ENCODE measurements at places on chromosomes 3 and 15.

DNA sequence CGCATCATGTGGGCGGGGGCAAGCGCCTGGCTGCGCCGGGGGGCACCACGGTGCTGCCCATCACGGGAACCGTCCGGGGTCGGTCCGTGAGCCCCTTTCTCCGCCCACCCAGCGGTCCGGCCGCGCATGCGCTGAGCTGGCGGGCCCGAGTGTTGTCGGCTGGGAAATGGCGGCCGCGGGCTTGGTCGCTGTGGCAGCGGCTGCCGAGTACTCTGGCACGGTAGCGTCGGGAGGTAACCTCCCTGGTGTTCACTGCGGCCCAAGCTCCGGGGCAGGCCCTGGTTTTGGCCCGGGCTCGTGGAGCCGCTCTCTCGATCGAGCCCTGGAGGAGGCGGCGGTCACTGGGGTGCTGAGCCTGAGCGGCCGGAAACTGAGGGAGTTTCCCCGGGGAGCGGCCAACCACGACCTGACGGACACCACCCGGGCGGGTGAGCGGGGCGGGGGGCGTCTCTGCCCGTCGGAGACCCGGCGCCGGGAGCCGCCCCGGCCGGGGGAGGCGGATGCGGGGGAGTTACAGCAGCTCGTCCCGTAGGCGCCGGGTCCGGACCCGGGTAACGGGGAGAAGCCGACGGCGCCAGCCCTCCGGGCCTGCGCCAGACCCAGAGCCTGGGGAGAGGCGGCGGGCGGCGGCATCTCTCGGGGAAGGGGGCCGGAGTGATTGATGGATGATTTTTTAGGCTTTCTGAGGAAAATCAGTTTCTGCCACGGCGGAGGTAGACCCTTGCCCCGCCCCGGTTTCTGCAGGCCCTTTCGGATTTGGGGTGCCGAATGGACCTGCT lies at the start of gene LRCH3:
Gene LRCH3 (plus strand): TSS at position 142 of the 779 bp plus-strand sequence. CDS start 25 bp downstream, at position 167.
- peak; percentile 74 for DNase-seq

DNA sequence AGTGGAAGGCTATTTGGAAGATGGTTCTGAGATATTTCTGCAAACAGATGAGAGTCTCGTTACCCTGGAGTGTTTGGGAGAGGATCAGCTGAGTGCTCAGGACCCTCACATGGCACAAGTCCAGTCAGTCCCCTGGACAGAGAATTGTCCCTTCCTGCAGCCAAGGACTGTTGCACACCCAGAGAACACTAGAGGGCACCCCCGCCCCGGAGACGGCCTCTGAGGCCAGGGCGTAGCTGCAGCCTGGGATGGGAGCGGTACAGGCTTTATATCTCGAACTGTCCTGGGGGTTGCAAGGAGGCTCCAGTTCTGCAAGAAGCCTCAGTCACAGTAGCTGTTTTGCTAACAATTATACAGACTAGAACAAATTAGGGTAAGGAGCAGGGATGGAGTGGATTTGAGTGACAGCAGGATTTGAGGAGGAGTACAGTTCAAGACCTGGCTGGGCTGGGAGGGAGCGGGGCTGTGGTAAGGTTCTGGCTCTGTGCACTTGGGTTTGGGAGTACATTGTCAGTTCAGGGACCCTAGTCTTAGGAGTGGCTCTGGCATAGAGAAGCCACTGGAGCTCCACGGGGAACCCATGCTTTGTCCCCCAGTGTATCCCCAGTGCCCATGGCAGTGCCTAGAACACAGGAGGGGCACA lies 67.6 kb upstream of the HACD2 start:
- DNase-seq: no peak

DNA sequence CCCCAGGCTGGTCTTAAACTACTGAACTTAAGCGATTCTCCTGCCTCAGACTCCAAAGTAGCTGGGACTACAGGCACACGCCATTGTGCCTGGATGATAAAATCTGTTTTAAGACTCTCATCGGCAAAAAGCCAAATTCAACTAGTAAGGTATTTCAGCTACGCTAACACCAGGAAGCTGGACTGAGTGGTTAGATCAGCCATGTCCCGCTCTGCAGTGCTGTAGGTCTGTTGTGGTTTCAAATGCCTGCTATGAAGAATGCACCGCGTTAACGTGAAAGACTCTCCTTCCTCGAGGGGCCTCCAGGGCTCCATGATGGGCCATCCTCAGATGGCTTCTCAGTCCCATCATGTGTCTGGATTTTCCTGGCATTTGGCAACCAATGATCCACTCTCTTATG lies 70.2 kb downstream of the PCOLCE2 start:
- no peak for DNase-seq

DNA sequence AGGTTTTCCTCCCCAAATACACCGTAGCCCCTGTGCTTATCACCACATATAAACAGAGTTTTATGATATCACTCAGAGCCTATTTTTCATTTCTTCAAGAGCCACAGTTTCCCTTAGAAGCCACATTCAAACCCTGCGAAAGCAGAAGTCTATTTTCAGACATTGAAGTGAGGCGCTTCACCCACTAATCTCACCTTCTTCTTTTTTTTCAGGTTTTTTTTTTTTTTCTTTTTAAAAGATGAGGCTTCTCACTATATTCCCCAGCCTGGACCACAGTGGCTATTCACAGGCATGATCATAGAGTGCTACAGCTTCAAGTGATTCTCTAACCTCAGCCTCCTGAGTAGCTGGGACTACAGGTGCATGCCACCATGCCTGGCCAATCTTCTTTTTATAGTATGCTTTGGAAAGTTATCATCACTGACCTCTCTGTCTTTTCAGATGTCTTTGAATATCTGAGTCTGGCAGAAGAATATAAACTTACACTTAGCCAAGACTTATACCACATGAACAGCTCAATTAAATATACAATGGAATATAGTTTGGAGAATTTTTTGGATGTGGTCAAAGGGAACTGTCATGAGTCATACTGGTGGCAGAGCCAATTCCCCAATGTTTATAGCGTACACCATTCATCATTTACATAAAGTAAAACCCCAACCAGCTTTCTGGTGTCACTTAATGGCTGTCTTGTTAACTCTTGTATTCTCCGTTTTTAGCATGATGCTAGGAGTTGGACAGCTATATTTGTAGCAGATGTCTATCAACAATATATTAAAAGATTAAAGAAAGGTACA lies 59.7 kb upstream of the CCDC50 start:
- no peak for DNase-seq

GRCh38 chr3:179304605-179305004 lies 18.2 kb upstream of the ZNF639 start:
- no peak for DNase-seq

- peak; percentile 19 for DNase-seq
These were observed 182.3 kb downstream of the OR4M2 start for GRCh38 chr15:22262613-22263020.

DNA sequence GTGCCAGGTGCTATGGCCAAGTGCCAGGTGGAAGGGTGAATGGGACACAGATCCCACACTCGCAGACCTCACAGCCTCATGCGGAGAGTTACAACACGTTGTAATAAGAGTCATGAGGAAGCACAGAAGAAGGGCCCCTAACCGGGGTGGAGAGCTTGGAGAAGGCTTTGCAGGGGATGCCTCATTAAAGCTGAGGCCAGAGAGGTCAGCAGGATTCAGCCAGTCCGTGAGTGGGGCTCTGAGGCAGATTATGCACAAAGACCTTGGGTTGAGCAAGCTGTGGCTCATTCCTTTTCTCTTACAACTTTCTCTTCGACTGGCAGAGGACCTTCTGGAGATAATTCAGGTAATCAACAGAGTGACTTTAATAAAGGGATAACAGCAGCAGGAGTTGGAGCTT lies 65.3 kb upstream of the SNRK start:
- DNase-seq: no peak

GRCh38 chr15:67253101-67253500 lies 1.4 kb downstream of the AAGAB start:
- no peak for DNase-seq

- DNase-seq: no peak
These were observed 3.4 kb upstream of the SLC51B start for GRCh38 chr15:65041787-65042186.

DNA sequence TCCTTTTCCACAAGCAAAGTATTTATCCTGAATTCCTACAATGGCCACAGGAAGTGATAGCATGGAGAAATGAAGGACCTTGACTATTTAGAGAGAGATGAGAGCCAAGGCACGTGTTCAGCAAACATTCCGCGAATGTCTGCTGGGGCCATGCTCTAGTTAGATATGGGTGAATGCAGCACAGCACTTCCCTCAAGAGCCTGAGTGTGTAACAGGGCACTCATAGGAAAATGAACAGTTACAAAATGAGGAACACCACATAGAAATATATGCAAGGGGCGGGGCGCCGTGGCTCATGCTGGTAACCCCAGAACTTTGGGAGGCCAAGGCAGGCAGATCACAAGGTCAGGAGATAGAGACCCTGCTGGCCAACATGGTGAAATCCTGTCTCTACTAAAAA lies 406.9 kb downstream of the NR2F2 start:
- DNase-seq: no peak

DNA sequence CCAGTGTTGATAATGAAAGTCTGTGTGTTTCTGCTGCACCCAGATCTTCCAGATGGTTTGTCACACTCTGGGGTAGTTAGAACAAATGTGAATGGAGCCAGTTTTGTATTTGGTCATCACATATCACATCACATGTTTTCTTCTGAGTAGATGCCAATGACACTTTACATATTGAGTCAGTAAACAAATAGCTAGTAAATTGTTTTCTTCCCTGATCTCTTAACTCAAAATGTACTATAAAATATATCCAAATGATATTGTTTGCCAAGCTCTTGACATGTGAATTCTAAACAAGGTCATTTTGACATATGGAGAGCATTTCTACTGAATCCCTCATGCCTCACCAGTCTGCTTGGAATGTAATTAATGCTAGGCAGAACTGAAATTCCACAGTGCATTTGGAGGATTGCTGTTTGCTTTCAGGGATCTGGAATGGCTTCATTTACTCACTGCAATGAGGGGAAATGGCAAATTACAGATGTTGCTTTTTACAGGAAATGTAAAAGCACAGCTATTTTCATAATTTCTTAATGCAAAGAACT lies 45.0 kb downstream of the PDHB start:
- DNase-seq: no peak

GRCh38 chr3:62798000-62798399 lies 77.2 kb downstream of the CADPS start:
- DNase-seq: no peak

DNA sequence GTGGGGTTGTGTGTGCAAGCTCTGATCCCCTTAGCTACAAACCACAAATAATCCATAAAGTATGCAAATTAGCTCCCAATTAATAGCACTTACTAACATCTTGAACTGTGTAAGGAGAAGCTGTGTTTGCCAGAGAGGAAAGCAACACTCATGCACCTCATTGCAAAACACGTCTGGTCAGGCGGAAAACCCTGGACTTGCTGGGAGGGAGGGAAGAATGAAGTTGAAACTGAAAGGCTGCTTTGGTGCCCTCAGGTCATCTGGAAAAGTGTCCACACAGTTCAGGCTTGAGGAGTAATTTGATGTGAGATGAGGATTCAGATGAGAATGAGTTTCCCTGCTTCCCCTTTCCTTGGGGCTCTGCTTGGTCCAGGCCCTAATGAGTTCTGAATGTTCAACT lies 185.5 kb upstream of the ANKRD28 start:
- DNase-seq: no peak

GRCh38 chr3:149479621-149480325 lies 5.3 kb downstream of the TM4SF4 start:
- DNase-seq: no peak

- no peak for DNase-seq
These were observed 40.8 kb downstream of the CLDN1 start for GRCh38 chr3:190281308-190282051.

DNA sequence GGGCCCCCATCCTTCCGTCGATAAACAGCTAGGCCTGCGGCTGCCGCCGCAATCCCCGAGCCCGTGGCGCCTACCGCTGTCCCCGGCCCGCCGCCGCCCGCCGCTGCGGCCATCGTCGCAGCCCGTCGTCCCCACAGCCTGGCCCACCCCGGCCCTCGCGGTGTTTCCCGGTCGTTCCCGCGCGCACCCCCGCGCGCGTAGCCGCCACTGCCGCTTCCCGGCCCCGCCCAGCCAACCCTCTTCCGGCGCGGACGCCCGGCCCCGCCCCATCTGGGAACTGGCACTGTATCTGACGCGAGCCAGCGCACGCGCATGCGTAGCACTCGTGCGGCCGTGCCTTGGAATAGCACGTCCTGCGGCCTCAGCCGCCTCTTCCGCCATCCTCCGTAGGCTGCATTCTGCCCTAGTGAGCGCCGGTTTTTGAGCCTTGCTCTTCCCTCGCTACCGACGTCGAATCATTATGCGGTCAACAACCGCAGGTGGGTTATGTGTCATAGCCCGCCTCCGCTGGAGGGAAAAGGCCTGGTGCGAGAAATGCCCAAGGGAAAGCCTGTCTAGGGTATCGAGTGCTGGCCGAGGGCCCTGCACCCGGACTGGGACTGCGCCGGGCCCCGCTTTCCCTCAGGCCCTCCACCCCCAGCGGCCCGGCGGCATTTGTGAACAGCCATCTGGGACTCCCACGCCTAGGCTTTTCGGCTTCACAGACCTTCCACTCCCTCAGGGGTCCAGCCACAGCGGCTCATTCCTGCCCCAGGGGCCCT lies at the start of gene SMARCC1:
Gene SMARCC1 (minus strand): TSS at position 209 of the 761 bp plus-strand sequence. CDS start 96 bp downstream, at position 113.
- DNase-seq: peak; percentile 95

- DNase-seq: no peak
These were observed 9.4 kb downstream of the TCF12 start for GRCh38 chr15:56927816-56928215.

DNA sequence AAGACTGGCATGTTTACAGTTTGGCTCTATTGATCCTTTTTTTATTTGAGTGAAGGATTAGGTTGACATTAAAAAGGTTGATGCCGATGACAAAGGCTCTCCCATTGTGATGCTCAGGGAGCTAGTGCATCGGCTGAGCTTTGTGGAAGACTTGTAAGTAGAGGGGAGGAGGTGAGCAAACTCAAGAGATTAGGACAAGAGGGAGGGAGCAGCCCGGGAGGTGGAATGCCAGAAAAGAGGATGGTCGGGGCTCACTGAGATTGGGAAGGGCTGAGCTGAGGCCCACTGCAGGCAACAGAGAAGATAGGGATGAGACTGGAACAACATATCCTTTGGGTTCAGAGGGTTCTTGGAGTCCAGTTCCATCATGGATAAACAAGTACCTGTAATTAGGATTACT lies 26.5 kb upstream of the PSMD6 start:
- no peak for DNase-seq
